ENCODE measurements at places on chromosomes 6 and 20. TPM values are rescaled to one million over a fixed set of nuclear protein-coding genes. Genes with fewer than 3 reads are reported as not detected.

Gene SMLR1
- not detected for total RNA-seq

Gene PTPRA
- 47.8 TPM for total RNA-seq

Gene SNX21
- total RNA-seq = 18.9 TPM

Gene SRC
- 37.5 TPM for total RNA-seq

Gene GRIK2
- total RNA-seq = 0.90 TPM

Gene SNX14
- 35.5 TPM for total RNA-seq

Gene RIMS4
- 16.3 TPM for total RNA-seq

Gene BPIFB1
- total RNA-seq = not detected

Gene BPIFA1
- not detected for total RNA-seq

Gene HELZ2
- total RNA-seq = 27.9 TPM

Gene ZNF337
- 9.8 TPM for total RNA-seq

Gene PROCR
- total RNA-seq = 6.4 TPM

Gene LAMA5
- total RNA-seq = 200 TPM

Gene SYNDIG1
- total RNA-seq = 5.4 TPM

Gene AMD1
- total RNA-seq = 166 TPM

Gene PPP1R14C
- total RNA-seq = 0.37 TPM

GRCh38 chr6:69913361-69913760 is 47.0 kb downstream of the COL19A1 start:
- no peaks in the 10 kb centered on the region for H3K27me3 ChIP-seq
- no peak overlapping the region for H3K27ac ChIP-seq

DNA sequence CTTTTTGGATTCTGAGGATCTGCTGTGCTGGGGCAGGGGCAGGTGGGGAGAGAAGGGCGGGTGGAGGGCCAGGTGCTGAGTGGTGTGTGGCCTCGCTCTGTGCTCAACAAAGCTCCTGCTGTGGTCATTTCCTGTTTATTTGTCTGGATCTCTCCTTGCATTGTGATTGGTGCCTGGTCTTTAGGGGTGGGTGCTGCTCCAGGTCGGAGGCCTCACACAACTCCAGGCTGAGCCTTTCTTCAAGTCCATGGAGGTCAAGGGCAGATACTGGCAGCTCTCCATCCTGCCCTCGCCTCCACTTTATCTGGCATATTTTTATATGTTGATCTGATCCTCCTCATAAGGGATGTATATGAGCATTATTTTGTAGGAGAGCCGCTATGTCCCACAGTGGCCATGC is 36.2 kb downstream of the HLA-F start:
- H3K4me3 ChIP-seq = peak overlapping the region; percentile 37
- no peaks in the 10 kb centered on the region for H3K36me3 ChIP-seq
- no peaks in the 10 kb centered on the region for H3K27me3 ChIP-seq

DNA sequence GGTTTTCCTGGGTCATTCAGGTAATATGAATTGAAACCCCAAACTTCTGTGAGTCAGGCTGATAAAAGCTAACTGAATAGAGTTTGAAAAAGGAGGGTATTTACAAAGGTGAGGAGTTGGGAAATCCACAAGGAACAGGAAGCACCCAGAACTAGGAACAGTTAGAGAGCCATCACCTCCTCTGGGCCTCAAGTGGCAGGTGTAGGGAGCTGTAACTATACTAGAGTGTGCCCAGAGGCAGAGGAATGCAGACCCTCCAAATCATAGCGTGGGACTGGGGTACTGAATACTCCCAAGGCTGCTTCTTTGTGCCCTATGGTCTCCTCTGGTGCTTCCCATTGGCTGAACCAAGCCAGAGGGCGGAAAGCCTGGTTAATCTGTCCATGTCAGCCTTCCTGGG is 18.3 kb downstream of the TRIM38 start:
- no peaks in the 10 kb centered on the region for H3K4me1 ChIP-seq
- no peak for DNase-seq
- H3K36me3 ChIP-seq = no peaks in the 10 kb centered on the region
- H3K27ac ChIP-seq = no peak overlapping the region
- no peaks in the 10 kb centered on the region for H3K27me3 ChIP-seq

- no peak overlapping the region for H3K4me3 ChIP-seq
- 0 out of 2 replicates have a peak, but pooled peaks cover under 1% of the 10 kb centered on the region for H3K4me1 ChIP-seq
- DNase-seq = no peak
- no peaks in the 10 kb centered on the region for H3K27me3 ChIP-seq
These were observed 48.4 kb upstream of the PHACTR2 start for GRCh38 chr6:143629104-143630080.

- H3K4me3 ChIP-seq = no peak overlapping the region
- no peak overlapping the region for H3K27ac ChIP-seq
- no peaks in the 10 kb centered on the region for H3K27me3 ChIP-seq
- no peak for DNase-seq
- no peaks in the 10 kb centered on the region for H3K4me1 ChIP-seq
These were observed 58.0 kb upstream of the ZNF831 start for GRCh38 chr20:59105581-59105980.

DNA sequence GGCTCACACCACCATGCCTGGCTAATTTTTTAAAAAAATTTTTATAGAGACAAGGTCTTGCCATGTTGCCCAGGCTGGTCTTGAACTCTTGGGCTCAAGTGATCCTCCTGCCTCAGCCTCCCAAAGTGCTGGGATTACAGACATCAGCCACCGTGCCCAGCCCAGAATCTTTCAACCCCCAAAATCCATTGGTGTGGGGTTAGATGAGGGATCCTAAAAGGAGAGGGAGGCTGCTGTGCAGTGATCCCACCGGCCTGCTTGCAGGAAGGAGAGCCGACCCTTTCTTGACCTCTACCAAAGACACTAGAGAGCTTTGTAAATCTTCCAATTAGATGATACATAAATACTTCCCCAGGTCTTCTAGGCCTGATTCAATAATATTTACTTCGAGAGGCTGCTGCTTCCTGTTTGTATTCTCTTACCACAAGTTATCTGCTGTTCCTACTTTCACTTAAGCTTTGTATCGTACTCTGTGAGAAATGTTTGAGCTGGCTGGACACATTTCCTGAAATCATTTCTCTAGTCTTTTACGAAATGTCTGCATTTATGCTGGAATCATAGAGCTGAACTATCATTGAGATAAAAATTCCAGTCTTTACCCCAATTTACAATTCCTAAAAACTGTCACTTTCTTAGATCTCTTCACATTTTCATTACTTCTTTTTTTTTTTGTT is 49.3 kb upstream of the IER3 start:
- H3K27ac ChIP-seq = no peak overlapping the region
- H3K36me3 ChIP-seq = no peaks in the 10 kb centered on the region
- no peak for DNase-seq
- no peak overlapping the region for H3K4me3 ChIP-seq

GRCh38 chr6:159505140-159505922 is 187.7 kb downstream of the SOD2 start:
- no peak overlapping the region for H3K27ac ChIP-seq
- no peaks in the 10 kb centered on the region for H3K36me3 ChIP-seq
- no peak for DNase-seq
- no peaks in the 10 kb centered on the region for H3K4me1 ChIP-seq
- no peak overlapping the region for H3K4me3 ChIP-seq

- H3K4me1 ChIP-seq = no peaks in the 10 kb centered on the region
- no peaks in the 10 kb centered on the region for H3K36me3 ChIP-seq
- no peaks in the 10 kb centered on the region for H3K27me3 ChIP-seq
- H3K4me3 ChIP-seq = no peak overlapping the region
These were observed 81.7 kb downstream of the ARHGAP18 start for GRCh38 chr6:129628101-129628815.

- H3K36me3 ChIP-seq = no peaks in the 10 kb centered on the region
- DNase-seq = peak; percentile 58
- H3K27me3 ChIP-seq = no peaks in the 10 kb centered on the region
- no peaks in the 10 kb centered on the region for H3K4me1 ChIP-seq
- H3K4me3 ChIP-seq = no peak overlapping the region
These were observed 161.3 kb downstream of the PHACTR3 start for GRCh38 chr20:59765599-59766177.

- no peak overlapping the region for H3K27ac ChIP-seq
- H3K4me3 ChIP-seq = no peak overlapping the region
- peaks cover 47% of the 10 kb centered on the region for H3K36me3 ChIP-seq
- DNase-seq = no peak
- H3K27me3 ChIP-seq = no peaks in the 10 kb centered on the region
These were observed 93.4 kb downstream of the QKI start for GRCh38 chr6:163507965-163508364.

GRCh38 chr6:13331516-13332348 is 3.4 kb upstream of the TBC1D7 start:
- no peaks in the 10 kb centered on the region for H3K27me3 ChIP-seq
- no peaks in the 10 kb centered on the region for H3K36me3 ChIP-seq
- no peak overlapping the region for H3K27ac ChIP-seq

DNA sequence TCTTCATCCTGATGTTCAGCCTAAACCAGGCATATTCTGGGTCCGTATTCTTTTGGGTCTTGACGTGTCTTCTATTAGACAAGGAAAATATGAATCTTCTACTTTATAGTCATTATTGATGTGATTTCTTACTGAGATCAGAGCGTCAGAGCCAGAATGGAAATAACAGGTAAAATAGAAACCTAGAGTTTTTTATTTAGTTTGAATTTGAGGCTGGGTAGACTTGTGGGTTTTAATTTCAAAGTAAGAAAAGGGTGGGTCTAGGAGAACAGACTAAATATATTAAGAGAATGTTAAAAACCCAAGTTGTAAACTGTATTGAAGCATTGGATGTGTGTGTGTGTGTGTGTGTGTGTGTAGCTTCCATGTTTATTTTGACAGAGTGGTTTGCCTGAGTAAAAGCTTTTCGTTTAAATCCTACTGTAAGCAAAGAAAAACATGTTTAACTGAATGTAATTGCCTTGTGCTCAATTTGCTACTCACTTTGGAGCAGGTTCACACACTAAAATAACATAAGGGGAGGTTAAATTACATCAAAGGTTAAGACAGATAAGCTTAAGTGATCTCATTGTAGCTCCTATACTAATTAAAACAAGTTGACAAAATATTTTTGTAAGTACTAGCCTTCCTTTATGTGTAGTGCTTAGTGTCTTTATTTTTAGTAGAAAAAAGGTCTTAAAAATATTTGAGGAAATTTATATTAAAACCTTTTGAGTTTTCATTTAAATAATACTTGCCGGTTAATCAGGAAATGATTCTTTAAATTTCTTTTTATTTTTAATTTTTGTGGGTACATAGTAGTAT is 17.4 kb downstream of the HECA start:
- H3K36me3 ChIP-seq = no peaks in the 10 kb centered on the region
- no peaks in the 10 kb centered on the region for H3K4me1 ChIP-seq
- no peak overlapping the region for H3K27ac ChIP-seq
- DNase-seq = no peak

GRCh38 chr6:16698997-16699868 is 62.0 kb downstream of the ATXN1 start:
- H3K27me3 ChIP-seq = no peaks in the 10 kb centered on the region
- no peaks in the 10 kb centered on the region for H3K36me3 ChIP-seq
- H3K4me1 ChIP-seq = peaks cover 2% of the 10 kb centered on the region
- no peak overlapping the region for H3K4me3 ChIP-seq
- no peak for DNase-seq
- H3K27ac ChIP-seq = no peak overlapping the region

GRCh38 chr20:59334651-59335300 is 34.4 kb downstream of the EDN3 start:
- DNase-seq = no peak
- no peaks in the 10 kb centered on the region for H3K36me3 ChIP-seq
- H3K27me3 ChIP-seq = no peaks in the 10 kb centered on the region
- no peak overlapping the region for H3K27ac ChIP-seq
- H3K4me3 ChIP-seq = no peak overlapping the region
- H3K4me1 ChIP-seq = no peaks in the 10 kb centered on the region

GRCh38 chr20:64189530-64189966 is 25.3 kb downstream of the MYT1 start:
- peak overlapping the region; percentile 31 for H3K27ac ChIP-seq
- peaks cover 5% of the 10 kb centered on the region for H3K36me3 ChIP-seq
- DNase-seq = no peak
- H3K4me3 ChIP-seq = no peak overlapping the region

GRCh38 chr6:8391934-8392333 is 43.4 kb downstream of the SLC35B3 start:
- DNase-seq = no peak
- no peak overlapping the region for H3K27ac ChIP-seq
- H3K4me3 ChIP-seq = no peak overlapping the region

DNA sequence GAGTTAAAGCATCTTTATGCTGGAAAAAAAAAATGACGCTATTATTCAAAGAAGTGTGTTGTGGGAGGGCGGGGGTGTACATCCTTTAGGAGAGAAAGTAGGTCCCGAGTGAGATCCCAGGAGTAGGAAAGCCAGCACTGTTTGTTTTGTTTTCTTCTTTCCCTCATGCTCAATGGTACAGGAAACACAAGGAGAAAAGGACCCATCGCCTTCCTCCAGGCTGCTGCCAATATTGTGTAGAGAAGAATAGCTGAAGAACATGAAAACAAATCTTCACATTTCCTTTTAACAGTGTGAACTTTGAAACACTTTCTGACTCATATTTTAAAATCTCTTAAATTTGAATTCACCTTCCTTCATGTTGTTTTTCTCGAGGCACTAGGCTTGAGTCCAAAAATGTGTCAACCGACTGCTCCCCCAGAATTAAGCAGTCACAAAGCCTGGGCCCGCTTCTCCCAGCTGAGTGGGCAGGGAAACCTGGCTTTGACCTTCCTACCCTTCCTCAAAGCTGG is 22.3 kb downstream of the PPP1R16B start:
- H3K27ac ChIP-seq = no peak overlapping the region
- H3K36me3 ChIP-seq = peaks cover 2% of the 10 kb centered on the region
- H3K4me1 ChIP-seq = peaks cover 7% of the 10 kb centered on the region
- H3K4me3 ChIP-seq = no peak overlapping the region
- DNase-seq = no peak

- DNase-seq = no peak
- H3K27me3 ChIP-seq = no peaks in the 10 kb centered on the region
- no peak overlapping the region for H3K27ac ChIP-seq
- H3K36me3 ChIP-seq = no peaks in the 10 kb centered on the region
These were observed 394.0 kb upstream of the SLC35B3 start for GRCh38 chr6:8829296-8829695.

DNA sequence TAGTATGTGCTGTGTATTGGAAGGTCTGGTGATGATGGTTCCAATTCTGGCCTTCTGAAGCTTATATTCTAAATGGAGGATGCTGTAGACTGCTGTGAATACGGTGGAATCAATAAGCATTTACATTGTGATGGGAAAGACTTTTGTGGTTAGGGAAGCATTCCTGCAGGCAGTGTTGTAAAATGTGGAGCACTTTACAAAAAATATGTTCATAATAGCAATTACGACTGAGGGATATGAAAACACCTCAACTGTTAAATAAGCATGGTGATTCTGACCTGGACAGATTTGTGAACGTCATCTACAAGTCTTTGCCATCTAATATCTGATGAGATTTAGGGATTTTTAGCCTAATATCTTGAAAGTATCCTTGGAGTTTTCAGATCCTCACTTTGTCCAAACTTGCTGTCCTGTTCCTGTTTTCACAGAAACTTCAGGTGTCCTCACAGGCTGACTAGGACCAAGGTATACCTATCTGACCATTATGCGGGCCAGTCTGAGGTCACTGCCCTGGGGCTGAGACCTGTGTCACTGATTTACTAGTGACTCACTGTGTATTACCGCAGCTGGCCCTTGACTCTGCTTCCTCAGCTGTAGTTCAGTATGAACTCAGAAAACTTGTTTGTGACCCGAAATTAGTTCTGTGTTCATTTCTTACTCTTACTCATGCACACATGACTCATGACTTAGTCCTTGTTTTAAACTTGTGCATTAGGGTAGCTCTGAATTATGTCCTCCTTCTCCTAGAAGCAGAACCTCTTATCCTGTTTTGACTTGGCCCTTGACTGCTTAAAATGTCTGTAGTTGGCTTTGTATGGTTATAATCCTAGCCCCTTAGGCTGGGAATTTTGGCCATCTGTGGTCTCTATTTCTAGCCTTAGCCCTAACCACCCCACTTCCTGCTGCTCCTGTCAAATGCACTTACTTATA is 343.0 kb downstream of the CDKAL1 start:
- no peaks in the 10 kb centered on the region for H3K27me3 ChIP-seq
- no peak overlapping the region for H3K4me3 ChIP-seq
- H3K4me1 ChIP-seq = peaks cover 17% of the 10 kb centered on the region
- H3K36me3 ChIP-seq = no peaks in the 10 kb centered on the region
- H3K27ac ChIP-seq = no peak overlapping the region

All from H9 (cell line).